ENCODE measurements at places on chromosomes 7 and 10.

DNA sequence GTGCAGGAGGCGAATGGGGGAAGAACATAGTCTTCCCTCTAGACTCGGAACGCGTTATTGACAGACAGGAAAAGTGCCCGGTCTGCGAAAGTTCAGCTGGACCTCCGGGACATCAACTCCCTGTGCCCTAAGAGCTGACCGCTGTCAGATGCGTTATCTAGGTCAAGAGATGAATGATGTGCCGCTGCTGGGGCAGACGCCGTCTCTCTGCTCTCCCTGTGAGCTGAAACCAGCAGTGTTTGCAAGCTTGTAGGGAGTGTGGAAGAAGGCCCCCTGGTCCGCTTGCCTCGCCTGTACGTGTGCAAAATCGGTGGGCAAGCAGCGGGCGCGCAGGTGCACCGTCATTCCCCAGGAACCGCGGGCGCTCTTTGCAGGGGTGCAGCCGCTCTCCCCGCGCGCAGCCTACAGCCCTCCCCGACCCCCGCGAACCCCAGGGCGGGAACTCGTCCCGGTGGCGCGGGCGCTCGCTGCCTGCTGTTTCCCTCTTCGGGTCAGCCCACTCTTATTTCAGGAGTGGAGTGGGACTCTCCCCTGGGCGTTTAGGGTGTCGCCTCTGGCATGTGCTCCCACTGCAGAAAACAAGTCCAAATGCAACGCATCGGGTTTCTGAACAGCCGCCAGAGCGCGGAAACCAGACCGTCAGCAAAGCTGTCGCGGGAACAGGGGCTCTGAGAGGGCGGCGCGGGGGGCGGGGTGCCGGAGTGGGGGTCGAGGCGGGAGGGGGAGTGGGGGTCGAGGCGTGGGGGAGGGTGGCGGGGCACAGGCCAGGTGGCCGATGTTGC lies 1.8 kb upstream of the PFKFB3 start:
- no peak for DNase-seq

GRCh38 chr7:7639847-7640220 lies 718 bp upstream of the UMAD1 start:
- DNase-seq = peak; percentile 14

DNA sequence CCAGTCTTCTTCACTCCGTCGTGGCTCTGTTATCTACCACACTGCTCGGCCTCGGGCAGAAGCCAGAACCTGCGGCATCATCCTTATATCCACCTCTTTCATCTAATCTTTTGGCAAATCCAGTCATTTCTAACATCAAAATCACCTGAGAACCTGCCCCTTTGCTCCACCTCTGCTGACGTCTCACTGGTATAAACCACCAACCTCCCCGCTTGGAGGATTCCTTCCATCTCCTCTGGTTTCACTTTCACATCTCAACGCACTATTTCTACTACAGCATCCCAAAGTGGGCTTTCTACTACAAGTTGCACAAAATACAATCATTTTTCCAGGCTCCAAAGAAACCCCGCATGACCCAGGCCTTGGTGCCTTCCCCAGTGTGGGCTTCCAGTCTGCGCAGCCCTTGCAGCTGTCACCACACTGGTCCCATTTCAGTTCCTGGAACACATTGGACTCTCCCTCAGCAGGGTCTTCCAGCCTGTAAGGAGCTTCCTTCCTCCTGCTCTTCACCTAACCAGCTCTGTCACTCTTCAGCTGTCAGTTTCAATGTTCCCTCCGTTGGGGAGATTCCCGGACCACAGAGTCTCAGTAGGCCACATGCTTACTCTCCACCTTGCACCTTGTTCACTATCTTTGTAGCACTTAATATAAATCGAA lies 85.0 kb downstream of the PRKCQ start:
- no peak for DNase-seq

GRCh38 chr10:76311752-76312636 lies 880.6 kb downstream of the LRMDA start:
- no peak for DNase-seq

- DNase-seq = no peak
Observed at GRCh38 chr7:77757589-77757988, 40.6 kb downstream of the TMEM60 start.

- DNase-seq = no peak
Observed at GRCh38 chr7:44185729-44186128, 3.5 kb downstream of the GCK start.

- DNase-seq = no peak
Observed at GRCh38 chr10:1173091-1173490, 116.9 kb downstream of the WDR37 start.

DNA sequence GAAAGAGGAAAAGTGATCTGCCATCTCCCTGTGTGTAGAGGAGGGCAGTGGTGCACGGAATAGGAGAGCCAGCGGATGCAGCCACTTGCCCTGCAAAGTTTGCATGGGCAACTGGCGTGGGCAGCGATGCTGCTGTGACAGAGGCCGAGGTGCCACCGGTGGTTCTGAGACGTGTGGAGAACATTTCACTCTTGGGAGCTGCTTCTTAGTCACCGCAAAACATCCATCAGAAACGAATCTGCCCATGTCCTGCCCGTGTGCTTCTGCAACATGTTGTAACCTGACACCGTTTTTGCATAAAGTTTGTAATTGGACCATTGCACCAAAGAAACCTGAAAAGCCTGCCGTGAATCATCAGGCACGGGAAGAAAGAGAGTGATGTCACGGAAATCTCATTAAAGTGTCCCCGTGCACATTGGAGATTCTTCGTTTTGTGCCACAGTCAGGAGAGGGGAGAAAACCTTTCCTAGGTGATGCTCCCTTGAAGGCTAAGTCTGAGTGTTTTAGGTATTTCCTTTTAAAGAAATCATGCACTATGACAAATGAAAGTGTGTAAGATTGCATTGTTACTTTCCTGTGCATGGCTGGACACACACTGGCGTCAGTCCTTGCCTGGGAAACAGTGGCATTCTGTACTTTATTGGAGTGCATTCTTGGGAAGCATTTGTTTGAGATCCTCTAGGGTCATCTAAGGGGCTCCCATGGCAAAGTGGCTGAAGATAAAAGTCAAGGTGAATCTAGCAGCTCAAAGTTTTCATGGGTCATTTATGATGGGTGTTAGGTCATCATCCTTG lies 302.6 kb downstream of the KLF6 start:
- no peak for DNase-seq

DNA sequence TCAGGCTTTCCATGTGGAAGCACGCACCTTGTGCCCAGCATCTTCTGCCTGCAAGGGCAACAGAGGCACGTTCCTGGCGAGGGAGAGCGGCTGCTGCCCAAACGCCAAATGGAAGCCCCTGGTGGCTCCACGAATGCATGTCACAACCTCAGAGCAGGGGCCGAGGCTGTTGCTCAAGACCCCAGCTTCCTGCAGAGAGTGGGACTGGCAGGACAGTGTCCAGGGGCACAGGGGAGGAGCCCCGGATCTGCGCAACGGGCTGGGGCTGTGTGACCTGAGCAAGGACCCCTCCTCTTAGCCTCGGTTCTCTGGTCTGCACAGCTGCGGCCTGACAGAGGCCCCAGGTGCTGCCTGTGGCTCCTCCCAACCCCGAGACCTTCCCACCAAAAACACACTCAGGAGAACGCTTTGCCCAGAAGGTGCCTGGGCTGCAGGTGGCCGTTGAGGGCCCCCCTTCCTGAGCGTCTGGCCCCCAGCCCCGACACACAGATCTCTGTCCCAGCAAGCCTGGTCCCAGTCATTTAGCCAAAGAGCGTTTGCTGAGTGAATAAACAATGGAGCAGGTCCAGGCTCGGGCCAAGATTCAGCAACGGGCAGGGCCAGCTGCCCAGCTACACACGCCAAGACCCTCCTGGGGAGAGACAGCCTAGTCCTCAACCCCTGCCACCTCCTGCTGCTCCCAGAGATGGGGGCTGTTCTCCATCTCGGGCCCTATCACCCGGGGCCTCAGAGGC lies 1.2 kb downstream of the MICALL2 start:
- DNase-seq = no peak

GRCh38 chr10:35726846-35727245 lies 84.8 kb upstream of the FZD8 start:
- DNase-seq = no peak

- no peak for DNase-seq
Observed at GRCh38 chr7:134771889-134772288, 7.5 kb upstream of the CALD1 start.

DNA sequence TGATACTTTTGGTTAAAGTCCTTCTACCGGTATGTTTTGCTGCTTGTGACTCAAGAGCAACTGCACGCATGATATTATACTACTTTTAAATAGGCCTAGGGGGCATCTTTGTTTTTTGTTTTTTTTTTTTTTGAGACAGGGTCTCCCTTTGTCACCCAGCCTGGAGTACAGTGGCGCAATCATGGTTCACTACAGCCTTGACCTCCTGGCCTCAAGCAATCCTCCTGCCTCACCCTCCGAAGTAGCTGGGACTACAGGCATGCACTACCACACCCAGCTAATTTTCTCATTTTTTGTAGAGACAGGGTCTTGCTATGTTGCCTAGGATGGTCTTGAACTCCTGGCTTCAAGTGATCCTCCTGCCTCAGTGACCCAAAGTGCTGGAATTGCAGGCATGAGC lies 80.2 kb downstream of the ZMYND11 start:
- no peak for DNase-seq

DNA sequence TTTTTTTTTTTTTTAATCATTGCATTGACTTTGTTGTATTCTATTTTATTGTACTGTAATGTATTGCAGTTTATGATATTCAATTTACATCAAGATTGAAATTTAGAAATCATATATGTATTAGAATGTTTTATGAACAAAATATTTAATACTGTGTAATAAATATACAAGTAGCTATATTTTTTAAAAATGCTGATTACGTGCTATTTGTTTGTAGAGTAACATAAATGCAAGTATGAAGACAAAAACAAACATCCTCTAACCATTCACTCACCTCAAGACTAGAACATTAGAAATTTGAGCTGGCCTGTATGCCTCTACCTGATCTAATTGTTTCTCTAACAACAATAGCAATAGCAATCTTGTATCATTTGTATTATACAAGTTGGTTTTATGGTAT lies 290.3 kb downstream of the GATA3 start:
- DNase-seq = no peak

- no peak for DNase-seq
Observed at GRCh38 chr7:100434297-100435144, 1.8 kb downstream of the PPP1R35 start.

DNA sequence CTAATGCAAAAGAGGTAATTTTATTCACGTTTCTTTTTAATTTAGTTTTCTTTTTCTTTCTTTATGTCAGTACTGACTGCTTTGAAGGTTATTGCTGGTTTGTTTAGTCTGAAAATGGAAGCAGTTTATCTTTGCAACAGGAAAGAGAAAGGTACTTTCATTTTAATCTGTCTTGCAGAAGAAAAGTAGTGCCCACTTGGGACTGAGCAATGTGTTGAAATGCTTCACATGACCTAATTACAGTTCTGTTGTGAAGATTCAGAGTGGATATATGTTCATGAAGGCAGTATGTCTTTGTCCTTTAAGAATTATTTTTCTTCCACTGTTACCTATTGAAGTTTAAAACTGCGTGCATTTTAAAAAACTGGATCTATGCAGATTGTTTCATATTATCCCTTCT lies 80.1 kb downstream of the ANKIB1 start:
- no peak for DNase-seq

- no peak for DNase-seq
Observed at GRCh38 chr10:113067501-113067900, 117.5 kb downstream of the TCF7L2 start.

DNA sequence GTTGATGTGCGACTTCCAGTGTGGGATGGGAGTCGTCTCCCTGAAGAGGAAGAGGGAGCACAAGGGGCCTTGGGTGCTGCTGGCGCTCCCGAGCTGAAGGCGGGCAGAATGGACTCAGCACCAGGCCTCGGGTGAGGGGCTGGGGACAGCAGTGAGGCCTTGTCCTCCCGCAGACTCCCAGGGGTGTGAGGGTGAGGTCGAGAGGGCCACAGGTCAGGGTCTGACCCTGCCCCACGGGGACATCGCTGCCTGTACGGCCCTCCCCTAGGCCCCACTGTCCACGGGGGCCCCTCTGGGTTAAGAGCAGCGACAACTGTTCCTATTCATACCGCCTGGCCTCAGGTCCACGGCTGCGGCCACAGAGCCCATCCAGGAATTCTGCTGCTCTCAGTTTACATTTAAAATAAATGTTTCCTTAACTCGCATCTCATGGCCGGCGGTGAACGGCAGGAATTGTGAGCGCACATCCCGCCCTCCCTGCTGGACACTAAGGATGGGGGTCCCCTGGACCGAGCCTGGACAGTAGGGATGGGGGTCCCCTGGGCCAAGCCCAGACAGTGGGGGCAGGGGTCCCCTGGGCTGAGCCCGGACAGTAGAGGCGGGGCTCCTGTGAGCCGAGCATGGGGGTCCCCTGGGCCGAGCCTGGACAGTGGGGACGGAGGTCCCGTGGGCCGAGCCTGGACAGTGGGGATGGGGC lies 61.7 kb downstream of the PDGFA start:
- no peak for DNase-seq

- no peak for DNase-seq
Observed at GRCh38 chr7:69722843-69723242, 124.6 kb downstream of the AUTS2 start.

DNA sequence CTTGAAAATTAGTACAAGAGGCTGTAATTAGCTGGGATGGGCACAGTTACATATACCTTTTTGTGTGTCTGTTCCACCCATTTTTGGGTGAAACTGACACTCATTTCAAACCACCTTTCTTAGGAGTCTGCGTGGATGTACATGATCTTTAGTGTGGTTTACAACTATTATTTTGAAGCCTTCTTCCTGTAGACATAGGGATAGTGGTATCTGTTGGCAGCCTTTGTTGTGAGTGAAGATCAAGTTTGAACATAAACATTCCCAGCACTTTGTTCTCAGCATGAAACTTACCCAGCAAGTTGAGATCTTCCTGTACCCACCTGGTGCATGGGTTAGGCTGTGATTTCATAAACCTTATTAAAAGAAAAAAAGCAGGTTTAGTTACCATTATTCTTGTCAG lies 2.0 kb downstream of the BAG3 start:
- DNase-seq = no peak

DNA sequence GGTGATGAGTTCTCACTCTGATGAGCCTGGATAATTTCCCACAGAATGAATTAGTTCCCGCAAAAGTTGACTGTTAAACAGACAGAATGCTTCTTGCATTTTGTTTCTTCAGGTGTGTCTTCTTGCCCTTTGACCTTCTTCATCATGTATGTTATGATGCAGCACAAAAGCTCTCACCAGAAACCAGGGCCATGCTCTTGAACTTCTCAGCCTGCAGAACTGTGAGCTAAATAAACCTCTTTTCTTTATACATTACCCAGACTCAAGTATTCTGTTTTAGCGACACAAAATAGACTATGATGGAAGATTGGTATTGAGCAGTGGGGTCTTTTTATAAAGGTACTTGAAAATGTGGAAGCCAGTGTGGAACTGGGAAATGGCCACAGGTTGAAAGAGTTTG lies 95.2 kb upstream of the TNS3 start:
- no peak for DNase-seq

GRCh38 chr10:2464483-2464882 lies 602.9 kb upstream of the PFKP start:
- DNase-seq = no peak

DNA sequence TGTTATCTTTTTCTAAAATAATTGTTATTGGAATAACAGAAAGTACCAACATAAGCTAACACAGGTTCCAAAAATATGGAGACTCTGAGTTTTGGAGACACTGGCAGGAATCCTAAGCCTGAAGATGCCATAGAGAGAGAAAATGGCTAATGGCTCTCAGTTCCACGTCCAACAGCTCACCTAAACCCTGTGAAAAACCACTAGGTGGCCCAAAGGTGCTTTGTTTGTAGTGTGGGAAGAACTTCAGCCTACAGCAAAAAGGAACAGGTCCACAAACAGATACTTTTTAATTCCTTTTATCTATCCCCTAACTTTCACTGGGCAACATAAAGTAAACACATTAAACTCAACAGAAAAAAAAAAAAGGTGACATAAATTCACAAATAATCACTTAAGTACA lies 272.3 kb downstream of the SEMA3D start:
- DNase-seq = no peak
